ENCODE measurements at places on chromosomes 2 and 18.

DNA sequence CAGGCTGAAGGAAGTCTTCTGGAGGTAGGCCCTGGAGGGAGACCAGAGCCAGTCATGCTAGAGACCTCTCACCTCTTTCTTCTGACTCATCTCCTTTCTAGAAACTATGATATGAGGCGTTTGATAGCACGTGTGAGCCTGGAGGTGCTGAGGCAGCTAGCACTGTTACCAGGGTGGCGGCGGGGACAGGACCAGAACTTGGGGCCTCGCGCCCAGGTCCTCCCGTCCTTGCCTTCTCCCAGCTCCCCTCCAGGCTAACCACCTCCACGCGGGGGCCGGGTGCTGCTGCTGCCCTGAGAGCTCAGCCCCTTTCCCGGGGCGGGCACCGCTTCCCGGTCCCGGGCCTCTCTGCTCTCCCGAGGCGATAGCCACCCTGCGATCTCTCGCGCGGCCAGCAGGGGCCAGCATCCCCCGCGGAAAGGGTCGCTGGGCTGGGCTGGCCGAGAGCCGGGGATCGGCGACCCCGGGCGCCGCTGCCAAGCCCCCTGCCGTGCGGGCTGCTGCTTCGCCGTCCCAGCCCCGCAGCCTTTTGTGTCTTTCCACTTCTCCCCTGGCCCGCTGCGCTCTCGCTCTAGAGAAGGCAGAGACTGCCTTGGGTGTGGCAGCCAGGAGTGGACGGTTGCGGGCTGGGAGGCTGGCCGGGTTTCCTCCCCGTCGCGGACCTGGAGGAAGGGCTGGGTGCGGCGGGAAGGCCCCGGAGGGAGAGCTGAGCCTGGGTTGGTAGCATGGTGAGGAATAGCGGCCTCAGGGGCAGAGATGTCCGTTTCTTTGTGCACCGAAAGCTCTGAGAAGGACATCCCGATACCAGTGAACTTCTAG, 49.1 kb downstream of the TMEM17 start:
- peak; percentile 35 for DNase-seq

DNA sequence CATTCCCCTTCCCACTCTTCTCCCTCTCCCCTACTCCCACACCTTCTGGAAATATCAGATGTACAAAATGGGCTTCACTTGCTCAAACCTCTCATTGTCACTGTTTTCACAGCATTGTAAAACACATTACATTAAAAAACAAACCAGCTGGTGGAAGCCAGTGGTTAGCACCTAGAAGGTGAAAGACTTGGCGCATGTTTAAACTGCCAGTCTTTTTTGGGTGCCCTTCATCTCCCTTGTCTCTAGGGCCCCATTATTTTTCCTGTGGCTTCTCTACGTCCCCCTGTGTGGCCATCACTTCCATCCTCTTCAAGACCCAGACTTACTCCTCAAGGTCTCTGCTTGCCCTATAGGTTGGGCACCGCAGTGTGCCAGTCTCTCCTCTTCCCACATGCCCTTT, 34.9 kb downstream of the MGAT5 start:
- DNase-seq, result no peak

DNA sequence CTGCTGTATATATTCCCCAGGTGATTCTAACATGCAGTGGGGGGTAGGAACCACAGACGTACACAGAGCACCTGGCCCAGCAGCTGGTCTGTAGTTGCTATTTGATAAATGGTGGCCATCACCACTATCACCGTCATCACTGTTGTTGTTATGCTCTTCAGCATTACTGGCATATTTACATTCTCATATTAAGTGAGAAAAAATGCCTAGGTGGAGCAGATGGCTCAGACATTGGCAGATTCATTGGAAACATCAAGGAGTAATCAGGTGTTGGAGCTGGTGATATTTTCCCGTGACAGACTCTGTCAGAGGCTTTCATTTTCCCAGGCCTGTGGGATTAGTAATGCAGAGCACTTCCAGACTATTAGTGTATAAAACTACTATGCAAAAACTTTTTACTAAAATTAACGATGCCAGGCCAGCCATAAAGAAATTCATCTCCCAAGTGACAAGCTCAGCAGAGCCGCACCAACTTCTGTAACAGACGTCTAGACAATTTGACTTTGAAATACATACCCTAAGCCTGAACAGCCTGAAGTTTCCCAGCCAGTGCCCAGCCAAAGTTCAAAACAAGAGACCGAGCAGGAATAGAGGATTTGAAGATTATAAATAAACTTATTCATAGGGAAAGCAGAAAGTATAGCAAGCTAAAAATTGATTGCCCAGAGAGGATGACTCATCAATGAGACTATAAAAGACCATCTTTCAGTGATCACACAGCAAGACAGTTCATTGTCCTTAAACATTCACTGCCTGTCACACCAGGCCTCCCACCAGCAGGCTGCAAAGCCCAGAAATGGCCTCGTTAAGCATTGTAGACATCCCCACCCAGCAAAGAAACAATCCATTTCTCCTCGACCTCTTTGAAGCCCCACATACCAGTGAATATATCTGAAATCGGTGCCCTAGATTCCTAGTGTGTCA, 247.4 kb upstream of the CHAC2 start:
- DNase-seq, result no peak

GRCh38 chr2:99651930-99652670, 162.3 kb upstream of the REV1 start:
- no peak for DNase-seq

- DNase-seq, result no peak
Measured at GRCh38 chr2:26946841-26947784, 23.3 kb upstream of the MAPRE3 start.

- DNase-seq, result no peak
Measured at GRCh38 chr2:204632410-204632809, 87.1 kb downstream of the PARD3B start.

DNA sequence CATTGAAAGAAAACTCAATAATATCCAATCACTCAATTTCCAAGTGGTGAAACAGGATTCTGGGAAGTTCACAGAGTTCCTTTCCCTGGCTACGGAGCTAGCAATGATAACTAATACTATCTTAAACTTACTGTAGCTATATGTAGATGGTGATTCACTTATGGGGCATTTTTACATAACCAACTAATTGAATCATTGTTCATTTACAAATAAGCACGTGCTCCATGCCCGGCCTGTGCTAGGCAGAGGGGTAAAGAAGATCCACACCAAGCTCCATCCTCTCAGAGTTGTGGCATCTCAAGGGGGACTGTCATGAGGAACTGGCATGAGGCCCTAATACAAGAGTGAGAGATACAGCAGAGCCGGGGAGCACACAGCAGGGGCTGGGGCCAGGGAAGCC, 176.3 kb downstream of the ANKRD30B start:
- DNase-seq, result no peak

- DNase-seq, result no peak
Measured at GRCh38 chr2:68721482-68722101, 13.0 kb upstream of the ARHGAP25 start.

DNA sequence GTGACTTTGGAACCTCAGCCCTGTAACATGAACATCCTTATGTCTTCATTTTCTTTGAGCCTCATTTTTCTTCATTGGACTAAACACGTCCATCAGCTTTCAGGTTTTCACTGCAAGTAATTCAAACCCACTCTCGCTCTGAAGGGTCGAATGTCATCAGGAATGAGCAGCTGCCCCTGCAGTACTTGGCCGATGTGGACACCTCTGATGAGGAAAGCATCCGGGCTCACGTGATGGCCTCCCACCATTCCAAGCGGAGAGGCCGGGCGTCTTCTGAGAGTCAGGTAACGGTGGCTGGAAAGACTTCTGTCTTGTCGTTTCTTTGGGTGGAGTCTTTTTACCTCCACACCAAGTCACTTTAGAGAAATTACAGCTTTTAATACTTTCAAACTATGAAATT, 39.1 kb upstream of the PRLH start:
- DNase-seq, result no peak

DNA sequence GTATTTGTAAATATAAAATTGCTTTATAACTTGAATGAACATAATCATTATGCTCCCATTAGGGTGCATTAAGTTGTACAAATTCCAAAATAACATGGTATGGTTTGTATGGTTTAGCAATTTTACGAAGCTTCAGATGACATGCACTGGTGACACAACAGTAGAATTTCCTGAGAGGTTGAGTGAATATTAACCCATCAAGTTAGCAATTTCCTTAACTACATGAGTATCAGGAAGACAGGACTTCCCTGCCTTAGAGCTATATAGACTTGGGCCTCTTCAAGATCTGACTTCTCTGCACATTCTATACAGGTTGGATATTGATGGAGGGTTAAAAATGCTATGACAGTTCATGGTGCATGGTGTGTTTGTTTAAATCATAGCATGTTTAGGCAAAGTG, 60.2 kb downstream of the ZC3H6 start:
- no peak for DNase-seq

DNA sequence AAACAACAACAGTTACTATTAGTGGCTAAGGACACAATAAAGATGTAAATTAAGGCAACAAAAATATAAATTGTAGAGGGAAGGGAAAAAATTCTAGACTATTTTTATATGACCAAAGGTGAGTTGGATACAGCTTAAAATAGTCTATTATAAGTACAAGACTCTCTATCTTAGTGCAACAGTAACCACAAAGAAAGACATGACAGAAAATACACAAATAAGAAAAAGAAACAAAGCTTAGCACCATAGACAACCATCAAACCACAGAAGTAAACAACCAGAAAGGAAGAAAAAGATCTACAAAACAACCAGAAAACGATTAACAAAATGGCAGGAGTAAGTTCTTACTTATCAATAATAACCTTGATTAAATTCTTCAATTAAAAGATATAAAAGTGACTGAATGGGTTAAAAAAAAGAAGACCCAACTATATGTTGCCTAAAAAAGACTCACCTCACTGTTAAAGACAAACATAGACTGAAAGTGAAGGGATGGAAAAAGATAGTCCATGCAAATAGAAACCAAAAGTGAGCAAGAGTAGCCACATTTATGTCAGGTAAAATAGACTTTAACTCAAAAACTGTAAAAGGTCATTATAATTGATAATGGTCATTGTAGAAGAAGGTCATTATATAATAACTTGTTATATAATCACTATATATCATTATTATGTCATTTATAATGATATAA, 62.5 kb downstream of the USP40 start:
- DNase-seq, result no peak

DNA sequence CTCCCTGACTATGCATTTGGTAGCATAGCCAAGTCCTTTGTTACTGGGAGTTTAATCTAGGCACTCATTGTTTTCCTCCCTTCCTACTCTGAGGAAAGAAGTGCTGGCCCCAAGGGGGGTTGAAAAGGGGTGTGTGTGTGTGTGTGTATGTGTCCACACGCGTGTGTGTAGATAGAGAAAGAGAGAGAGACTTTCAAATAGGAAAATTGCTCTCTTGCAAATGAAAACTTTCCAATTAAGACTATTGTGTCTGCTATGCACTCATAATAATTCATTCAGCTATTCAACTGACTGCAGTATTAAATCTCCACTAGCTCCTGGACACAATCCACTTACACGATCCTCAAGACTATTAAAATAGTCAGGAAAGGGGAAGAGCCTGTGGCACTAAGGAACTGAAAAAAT, 92.9 kb upstream of the CSRNP3 start:
- no peak for DNase-seq

- DNase-seq, result no peak
Measured at GRCh38 chr2:190959911-190960788, 53.8 kb downstream of the STAT1 start.

DNA sequence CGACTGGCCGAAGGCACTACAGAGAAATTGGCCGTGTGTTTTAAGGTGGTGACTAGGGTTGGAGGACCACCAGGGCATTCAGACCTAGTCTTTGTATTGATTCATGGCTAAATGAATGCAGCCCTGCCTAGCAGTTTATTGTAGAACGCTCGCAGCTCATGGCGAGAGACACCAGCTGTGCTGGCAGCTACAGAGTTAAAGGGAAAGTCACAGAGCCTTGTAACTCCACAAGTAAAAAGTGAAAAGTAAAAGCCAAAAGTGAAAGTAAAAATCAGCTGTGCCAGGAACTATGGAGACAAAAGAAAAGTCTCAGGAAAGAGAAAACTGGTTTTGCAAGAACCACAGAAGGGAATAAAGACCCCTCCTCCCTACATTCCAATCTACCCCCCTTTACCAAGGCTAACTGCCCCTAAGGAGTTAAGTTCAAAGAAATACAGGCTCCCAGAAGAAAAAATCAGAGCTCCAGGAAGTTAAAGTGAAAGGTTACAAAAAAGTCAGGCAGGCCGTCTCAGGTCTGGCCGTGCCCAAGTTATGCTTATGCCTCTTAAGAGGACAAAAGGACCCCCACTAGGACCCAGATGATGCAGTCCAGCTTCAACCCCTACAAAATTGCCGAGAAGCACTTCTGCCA, 46.4 kb upstream of the SELENOI start:
- no peak for DNase-seq

- DNase-seq, result no peak
Measured at GRCh38 chr2:113124984-113125855, 2.2 kb upstream of the IL1RN start.

- DNase-seq, result no peak
Measured at GRCh38 chr2:54855434-54855833, 132.0 kb downstream of the EML6 start.

DNA sequence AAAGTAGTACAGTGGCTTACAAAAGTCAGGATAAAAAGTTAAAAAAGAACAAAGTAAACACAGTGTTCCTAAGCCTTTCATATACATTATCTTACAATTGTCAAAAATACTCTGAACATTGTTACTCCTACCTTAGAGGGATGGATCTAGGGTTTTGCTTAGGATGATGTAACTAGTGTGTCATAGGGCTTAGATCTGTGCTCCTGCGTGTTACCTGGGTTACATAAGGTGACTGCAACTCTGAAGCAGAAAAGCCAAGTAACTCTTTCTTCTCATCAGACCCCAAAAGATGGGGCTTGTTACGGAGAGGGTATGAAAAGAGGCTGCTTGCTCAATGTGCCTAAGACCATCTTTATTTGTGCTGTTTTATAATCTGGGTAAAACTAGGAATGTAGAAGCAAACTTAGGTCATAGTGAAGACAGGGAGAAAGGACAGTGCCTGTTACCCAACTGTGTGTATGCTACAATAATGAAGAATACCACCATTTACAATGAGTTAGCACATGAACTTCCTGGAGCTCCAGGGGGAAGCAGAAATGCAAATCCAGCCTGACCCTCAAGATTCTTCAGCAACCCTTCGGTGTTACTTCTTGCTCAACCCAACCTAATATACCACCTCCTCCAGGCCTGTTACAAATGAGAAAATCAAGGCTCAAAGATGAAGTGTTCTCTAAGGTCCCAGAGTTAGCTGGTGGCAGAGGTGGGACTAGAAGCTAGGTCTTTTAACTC, 42.0 kb upstream of the STK17B start:
- DNase-seq, result no peak

DNA sequence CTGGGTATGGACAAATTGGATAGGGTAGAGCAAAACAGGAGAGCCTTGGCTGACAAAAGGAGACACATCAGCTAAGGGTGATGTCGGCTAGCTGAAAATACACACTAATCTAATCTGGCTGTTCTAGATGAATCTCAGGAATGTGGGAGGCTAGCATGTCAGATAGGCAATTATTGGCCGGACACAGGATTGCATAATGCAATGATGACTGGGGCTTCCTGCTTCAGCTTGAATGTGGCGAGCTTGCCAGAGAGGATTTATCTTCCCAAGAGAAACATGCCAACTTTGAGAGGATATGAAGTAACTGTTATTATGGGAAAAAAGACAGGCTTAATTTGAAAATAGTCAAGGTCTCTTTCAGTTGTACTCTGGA, 102.4 kb downstream of the TRIB2 start:
- DNase-seq, result no peak

All from stimulated activated CD8-positive, alpha-beta memory T cell treated with anti-CD3 and anti-CD28 coated beads, Interleukin-12 subunit alpha, Interleukin-12 subunit beta, amount 100 ng/mL, for 1 hour (primary cell).